GF-D8 (cell line): ENCODE measurements at places on chromosomes 3 and 15.

DNA sequence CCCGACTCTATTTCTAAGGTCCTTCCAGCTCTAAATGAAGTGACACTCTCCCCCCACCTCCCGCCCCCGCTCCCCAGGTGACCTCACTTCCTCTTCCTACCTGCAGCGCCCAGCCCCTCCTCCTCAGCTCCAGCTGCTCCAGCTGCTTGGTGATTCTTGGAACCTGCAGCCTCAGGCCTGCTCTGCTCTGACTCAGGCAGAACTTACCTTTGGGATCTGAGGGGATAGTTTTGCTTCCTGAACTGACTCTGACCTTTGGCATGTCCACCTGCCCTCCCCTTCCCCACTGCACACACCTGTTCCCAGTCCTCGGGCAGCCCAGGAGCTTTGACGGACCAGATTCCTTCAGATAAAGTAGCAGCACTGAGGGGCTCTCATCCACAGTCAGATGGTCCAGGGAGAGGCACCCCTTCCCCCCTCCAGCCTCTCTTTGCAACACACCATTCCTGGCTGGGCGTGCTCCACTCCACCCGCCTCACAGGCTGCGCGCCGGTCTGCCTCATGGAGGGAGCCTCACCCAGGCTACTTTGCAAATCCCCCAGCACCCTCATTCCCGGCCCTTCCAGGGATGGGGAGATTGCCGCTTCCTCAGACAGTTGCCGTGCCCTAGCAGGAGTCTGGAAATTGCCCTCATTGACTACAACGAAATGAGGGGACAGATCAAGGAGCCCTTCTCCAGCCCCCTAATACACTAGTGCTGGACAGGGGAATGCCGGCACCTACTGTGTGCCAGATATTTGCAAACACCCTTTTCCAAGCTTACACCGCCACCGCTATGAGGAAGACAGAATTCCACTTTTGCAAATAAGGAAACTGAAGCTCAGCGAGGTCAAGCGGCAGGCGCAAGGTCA is 692 bp upstream of the C15orf39 start:
- DNase-seq, result no peak

- DNase-seq, result no peak
Measured at GRCh38 chr3:112806903-112807302, 39.8 kb downstream of the CD200R1L start.

GRCh38 chr3:141275511-141275910 is 43.9 kb downstream of the PXYLP1 start:
- DNase-seq, result no peak

- no peak for DNase-seq
Measured at GRCh38 chr3:115836944-115837343, 213.6 kb downstream of the GAP43 start.

DNA sequence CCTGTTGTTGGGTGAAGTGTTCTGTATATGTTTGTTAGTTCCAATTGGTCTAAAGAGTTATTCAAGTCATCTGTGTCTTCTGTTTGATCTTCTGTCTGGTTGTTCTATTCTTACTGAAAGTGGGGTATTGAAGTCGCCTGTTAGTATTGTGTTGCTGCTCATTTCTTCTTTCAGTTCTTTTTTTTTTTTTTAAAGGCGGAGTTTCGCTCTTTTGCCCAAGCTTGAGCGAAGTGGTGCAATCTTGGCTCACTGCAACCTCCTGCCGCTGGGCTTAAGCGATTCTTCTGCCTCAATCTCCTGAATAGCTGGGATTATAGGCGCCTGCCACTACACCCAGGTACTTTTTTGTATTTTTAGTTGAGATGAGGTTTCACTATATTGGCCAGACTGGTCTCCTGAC is 23.5 kb downstream of the PFN2 start:
- no peak for DNase-seq

- no peak for DNase-seq
Measured at GRCh38 chr15:88243895-88244787, 12.4 kb downstream of the NTRK3 start.

DNA sequence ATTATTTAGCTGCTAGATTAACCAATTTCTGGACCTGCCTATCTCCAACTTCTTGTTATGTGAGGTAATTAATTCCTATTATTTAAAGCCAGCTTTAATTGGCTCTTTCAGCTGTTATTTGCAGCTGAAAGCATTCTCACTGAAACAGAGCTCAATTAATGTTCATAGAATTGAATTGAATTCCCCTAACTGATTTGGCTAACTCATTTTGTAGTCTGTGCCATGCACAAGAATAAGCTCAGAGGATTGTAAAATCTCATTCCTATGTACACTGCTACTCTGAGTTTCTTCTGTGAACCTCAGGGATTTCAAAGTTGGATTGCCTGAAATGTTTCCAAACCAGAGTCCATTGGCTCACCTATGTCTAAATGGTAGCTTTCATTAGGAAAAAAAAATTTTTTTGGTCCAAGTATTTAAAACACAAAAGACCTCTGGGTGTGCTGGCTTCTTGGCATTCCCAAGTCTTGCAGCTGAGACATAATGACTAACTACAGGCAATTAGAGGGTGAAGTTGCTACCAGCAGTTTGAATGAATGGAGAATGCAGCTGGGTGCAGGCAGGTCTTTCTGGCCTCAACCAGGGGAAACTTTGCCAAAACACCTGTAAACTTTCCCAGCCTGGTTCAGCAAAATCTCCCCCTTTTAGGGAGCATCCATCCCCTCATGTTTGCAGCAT is 134.3 kb downstream of the EDEM1 start:
- no peak for DNase-seq

GRCh38 chr3:52112056-52112455 is 42.2 kb downstream of the POC1A start:
- no peak for DNase-seq

- DNase-seq, result no peak
Measured at GRCh38 chr3:69199942-69200341, 77.5 kb upstream of the LMOD3 start.
